B cell (primary cell): ENCODE measurements at places on chromosomes 5 and 9. TPM values are rescaled to one million over a fixed set of nuclear protein-coding genes. Genes with fewer than 3 reads are reported as not detected.

Gene ZNF608
- 8.5 and 18.8 TPM in 2 replicates for polyA plus RNA-seq

Gene WWC1
- 0.36 and 1.5 TPM in 2 replicates for polyA plus RNA-seq

Gene DRD1
- not detected in 2 replicates for polyA plus RNA-seq

Gene SPINK7
- not detected in 2 replicates for polyA plus RNA-seq

Gene SNCB
- 0.09 and 0.10 TPM in 2 replicates for polyA plus RNA-seq

Gene TAF9
- polyA plus RNA-seq: 61.5 and 64.6 TPM in 2 replicates

Gene TAF11L10
- polyA plus RNA-seq: not detected in 2 replicates

Gene THOC3
- polyA plus RNA-seq: 24.1 and 30.9 TPM in 2 replicates

Gene TUT7
- 18.3 and 26.0 TPM in 2 replicates for polyA plus RNA-seq

Gene NME5
- not detected in 2 replicates for polyA plus RNA-seq

Gene FOXD4
- polyA plus RNA-seq: 0.07 and 0.18 TPM in 2 replicates

Gene DMRTA1
- not detected in 2 replicates for polyA plus RNA-seq

Gene DBH
- polyA plus RNA-seq: not detected in 2 replicates

Gene PPIC
- polyA plus RNA-seq: not detected in 2 replicates

Gene ANKRD55
- polyA plus RNA-seq: 0.07 and 0.49 TPM in 2 replicates

Gene UGT3A2
- not detected in 2 replicates for polyA plus RNA-seq

Gene MARVELD2
- polyA plus RNA-seq: 0.13 and 0.19 TPM in 2 replicates

Gene IFNA21
- polyA plus RNA-seq: not detected in 2 replicates

Gene PCDHGB4
- 0.06 and 0.39 TPM in 2 replicates for polyA plus RNA-seq

Gene ORM1
- 0.13 TPM in 1 of 2 replicates, not detected in the other for polyA plus RNA-seq

Gene MYO10
- polyA plus RNA-seq: 0.09 and 0.10 TPM in 2 replicates

Gene PLCXD3
- polyA plus RNA-seq: not detected in 2 replicates

Gene RGS7BP
- not detected in 2 replicates for polyA plus RNA-seq

Gene PROB1
- 1.1 and 1.2 TPM in 2 replicates for polyA plus RNA-seq

Gene MAP1B
- polyA plus RNA-seq: not detected in 2 replicates

Gene OCLN
- polyA plus RNA-seq: 4.5 and 5.6 TPM in 2 replicates
